G401 (cell line): ENCODE measurements at places on chromosomes 1 and 21. TPM values are rescaled to one million over a fixed set of nuclear protein-coding genes. Genes with fewer than 3 reads are reported as not detected.

CFAP45 gene
- total RNA-seq, result not detected in 2 replicates

- no peak for DNase-seq
These were observed 19.6 kb downstream of the ARHGEF10L start for GRCh38 chr1:17558954-17559614.

ACTL8 gene
- 0.51 and 2.4 TPM in 2 replicates for total RNA-seq

- no peak for DNase-seq
These were observed 40.7 kb downstream of the COQ8A start for GRCh38 chr1:226980565-226981385.

GRCh38 chr21:40243685-40244084 is 376.4 kb downstream of the PCP4 start:
- DNase-seq, result no peak

GRCh38 chr1:151801846-151802245 is 3.4 kb downstream of the LINGO4 start:
- no peak for DNase-seq

SH3D21 gene
- total RNA-seq, result 1.9 and 4.1 TPM in 2 replicates

POU3F1 gene
- not detected in 2 replicates for total RNA-seq

PLA2G2F gene
- total RNA-seq, result not detected in 2 replicates

DNA sequence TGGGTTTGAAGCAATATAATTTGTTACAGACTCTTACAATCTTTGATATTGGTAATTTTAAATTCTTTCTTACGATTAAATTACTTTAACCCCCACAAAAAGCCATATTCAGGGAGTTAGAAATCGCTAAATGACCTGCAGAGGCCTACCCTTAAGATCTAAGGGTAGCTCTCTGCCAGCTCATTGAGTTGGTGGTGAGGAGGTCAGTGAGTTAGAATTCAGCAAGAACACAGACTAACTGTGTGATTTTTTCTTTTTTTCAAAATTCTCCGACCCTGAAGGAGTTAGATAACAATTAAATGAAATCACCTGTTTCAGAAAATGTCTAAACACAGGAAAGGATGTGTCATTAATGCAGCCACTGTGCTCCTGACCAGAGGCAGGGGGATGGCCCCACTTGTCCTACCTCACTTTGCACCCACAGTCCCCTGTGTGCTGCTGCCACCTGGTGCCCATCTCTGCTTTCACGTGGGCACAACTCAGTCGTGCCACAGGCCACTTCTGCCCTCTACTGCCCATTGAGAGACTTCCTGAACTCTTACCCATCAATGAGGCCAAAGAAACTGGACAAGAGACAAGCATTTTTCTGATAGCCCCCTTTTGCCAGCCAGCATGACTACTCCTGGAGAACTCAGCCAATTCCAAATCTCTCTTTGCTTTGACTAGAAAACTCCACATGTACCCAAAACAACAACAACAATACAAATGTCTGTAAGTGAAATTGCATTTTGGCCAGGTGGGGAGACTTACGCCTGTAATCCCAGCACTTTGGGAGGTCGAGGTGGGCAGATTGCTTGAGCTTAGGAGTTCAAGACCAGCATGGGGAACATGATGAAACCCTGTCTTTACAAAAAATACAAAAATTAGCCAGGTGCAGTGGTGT is 8.4 kb downstream of the CFAP45 start:
- DNase-seq, result peak; percentile 88

GRCh38 chr1:11342621-11343032 is 69.6 kb downstream of the UBIAD1 start:
- DNase-seq, result no peak

IGSF3 gene
- total RNA-seq, result 7.2 and 8.5 TPM in 2 replicates

FCGR3B gene
- not detected in 2 replicates for total RNA-seq

ILF2 gene
- 289 and 376 TPM in 2 replicates for total RNA-seq

DNA sequence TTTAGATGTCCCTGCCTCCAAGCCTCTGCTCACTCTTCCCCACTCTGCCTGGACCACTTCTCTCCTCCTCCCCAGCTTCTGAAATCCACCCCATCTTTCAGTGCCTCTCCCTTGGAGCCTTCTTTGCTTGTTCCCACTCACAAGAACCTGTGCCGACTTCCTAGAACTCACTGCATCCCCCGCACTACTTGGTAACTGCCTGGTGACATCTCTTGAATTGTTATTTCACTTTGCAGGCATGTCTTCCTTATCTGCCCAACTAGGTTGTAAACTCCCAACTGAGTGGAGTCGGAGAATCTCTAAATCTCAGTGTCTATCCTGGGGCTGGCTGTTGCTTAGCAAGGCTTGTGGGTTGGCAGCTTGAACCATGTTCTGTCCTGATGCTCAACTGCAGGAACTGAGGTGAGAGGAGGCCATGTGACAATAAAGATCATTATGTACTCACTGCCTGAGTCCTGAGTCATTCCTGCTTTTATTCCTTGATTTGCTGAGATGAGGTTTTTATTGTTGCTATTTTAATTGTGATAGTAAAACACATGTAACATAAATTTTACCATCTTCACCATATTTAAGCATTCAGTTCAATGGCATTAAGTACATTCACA is 3.9 kb downstream of the KPRP start:
- no peak for DNase-seq

RPTN gene
- total RNA-seq, result not detected in 2 replicates

GNG12 gene
- 2.6 and 4.7 TPM in 2 replicates for total RNA-seq

MAB21L3 gene
- total RNA-seq, result not detected in 2 replicates

PGBD5 gene
- total RNA-seq, result 1.5 and 3.6 TPM in 2 replicates
